Suppressor macrophage (primary cell): ENCODE measurements at places on chromosomes 2 and 18.

DNA sequence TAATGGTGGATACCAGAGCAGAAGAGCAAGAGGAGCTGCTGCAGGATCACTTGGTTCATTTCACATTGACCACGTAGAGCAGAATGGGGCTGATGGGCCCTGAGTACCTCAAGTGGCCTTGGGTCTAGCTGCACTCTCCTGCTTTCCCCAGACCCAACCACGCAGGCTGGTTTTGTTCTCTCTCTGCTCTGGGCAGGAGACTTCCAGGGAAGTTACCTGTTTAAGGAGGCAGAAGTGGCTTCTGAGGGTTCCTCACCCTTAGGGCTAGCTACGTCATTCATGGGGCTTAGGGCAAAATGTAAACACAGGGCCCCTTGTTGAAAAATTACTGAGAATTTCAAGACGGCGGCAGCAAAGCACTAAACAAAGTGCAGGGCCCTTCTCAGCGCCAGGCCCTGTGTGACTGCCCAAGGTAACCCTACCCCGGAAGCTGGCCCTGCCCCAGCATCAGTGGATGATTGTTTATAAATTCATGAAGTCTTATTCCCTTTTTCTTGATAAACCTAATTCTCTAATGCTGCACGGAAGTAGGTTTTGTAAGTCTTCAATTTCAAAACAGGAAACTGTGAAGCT lies 75.9 kb downstream of the TMEM182 start:
- peak; percentile 2 for DNase-seq

DNA sequence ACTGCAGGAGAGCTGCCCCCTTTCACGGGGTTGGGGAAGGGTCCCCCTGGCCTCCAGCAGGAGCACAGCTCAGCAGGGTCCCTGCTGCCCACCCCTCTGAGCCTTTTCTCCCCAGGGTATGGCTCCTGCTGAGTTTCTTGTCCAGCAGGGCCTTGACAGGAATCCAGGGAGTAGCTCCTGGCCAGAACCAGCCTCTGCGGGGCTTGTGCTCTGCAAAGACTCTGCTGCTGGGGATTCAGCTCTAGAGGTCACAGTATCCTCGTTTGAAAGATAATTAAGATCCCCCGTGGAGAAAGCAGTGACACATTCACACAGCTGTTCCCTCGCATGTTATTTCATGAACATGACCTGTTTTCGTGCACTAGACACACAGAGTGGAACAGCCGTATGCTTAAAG lies 21.2 kb downstream of the FOSL2 start:
- no peak for DNase-seq

GRCh38 chr18:52160636-52161035 lies 179.4 kb upstream of the DCC start:
- DNase-seq = no peak

GRCh38 chr2:65549257-65549627 lies 116.8 kb upstream of the SPRED2 start:
- no peak for DNase-seq

- DNase-seq = peak; percentile 96
Measured at GRCh38 chr2:203535078-203535783, at the start of gene RAPH1. Gene RAPH1, minus strand, starts transcription at chr2:203535301. Its CDS starts 39,948 bp downstream, at chr2:203495353.

DNA sequence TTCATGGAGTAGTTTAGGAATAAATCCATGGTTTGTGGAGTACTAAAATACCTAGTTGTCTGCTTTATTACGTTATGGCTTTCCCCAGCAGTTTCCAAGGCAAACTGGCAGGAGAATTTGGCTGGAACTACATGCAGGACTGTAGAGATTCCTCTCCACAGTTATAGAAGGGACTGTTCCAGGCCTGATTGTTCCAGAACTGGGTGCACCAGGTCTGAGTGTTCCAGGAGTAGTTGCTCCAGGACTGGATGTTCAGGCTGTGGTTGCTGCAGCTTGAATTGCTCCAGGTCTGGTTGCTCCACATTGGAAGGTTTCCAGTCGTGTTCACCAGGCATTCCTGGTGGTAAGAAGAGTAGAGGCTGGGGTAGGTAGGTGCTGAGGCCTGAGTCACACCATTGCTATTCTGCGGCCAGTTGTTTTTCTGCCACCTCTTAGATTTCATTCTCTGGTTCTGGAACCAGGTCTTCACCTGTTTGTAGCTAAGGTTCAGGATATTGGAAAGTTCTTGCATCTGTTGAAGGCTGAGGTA lies 28.1 kb downstream of the SGPP2 start:
- DNase-seq = no peak

- DNase-seq = no peak
Measured at GRCh38 chr18:36718705-36719328, 110.0 kb downstream of the TPGS2 start.

- no peak for DNase-seq
Measured at GRCh38 chr18:62033756-62034155, 140.9 kb upstream of the RNF152 start.

DNA sequence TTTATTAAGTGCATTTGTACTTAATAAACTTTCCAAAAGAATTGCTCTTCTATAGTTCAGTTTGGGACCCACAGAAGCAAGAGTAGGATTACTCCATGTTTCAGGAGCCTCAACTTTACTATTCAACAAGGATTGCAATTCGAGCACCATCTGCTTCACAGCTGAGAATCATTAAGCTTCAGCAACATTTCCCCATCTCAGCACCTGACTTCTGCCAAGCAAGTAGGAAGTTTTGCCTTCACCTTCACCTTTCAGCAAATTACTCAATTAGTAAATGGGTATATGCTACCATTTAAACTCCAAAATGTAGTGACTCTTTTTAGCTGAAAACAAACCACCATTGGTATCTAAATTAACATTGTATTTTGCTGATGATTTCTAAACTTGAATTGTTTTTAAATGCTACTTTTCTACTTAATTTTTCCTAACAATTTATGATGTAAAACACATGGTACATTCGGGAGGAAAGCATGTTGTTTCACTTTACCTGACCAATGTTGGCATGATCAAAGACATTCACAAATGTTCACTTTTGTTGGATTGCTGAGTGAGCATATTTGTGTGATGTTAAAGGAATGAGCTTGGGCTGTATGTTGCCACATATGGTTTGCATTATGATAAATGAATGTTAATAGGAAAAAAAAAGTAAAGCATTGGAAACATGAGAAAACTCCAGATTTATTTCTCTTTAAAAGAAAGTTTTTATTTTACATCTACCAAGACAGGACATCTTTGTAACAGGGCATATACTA lies 159.2 kb downstream of the GULP1 start:
- DNase-seq = no peak

GRCh38 chr2:46547223-46548102 lies 68.1 kb downstream of the TMEM247 start:
- peak; percentile 96 for DNase-seq

GRCh38 chr2:76953733-76954347 lies 568.3 kb downstream of the LRRTM4 start:
- DNase-seq = peak; percentile 33

DNA sequence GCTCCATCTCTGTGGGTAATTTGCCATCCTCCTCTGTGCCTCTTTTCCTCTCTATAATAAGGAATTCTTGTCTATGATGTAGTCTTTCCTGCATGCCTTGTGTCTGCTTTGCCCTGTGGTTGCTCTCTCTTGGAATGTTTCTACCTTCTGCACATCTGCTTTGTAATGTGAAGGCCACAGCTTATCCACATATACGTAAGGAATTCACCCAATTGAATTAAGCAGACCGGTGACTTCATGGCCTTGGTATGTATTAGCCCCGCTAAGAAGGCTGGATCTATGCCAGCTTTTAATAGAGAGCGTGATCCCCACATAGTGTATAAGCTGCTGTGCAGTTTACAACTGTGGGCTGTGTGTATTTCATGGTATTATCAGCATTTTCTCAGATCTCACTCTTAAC lies 274.7 kb downstream of the RNF144A start:
- DNase-seq = no peak

DNA sequence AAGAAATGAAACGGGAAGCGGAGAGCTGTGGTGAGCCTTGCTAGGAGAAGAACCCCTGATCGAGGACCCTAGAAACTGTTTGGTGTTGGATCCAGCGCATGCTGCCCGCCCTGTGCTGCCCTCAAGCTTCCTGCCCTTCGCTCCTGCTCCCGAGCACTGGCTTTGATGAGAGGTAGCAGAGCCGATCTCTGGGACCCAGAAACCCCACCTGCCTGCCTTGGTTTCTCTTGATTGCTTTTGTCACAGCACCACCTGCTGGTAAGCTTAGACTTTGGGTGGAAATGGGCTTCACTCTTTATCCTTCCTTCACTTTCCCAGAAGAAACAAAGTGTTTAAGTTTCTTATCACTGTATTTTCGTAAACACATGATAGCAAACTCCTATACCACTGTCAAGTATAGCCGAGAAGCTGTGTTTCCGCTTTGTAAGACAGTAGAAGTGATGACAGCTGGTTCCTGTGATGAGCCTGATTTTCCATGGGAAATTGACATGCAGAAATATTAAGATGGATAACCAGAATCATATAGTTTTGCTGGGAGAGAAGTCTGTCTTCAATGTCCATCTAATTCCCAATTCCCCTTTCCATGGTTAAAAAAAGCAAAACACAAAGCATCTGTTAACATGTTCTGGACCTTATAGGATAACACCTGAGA lies 267.4 kb downstream of the PHLPP1 start:
- DNase-seq = peak; percentile 68

DNA sequence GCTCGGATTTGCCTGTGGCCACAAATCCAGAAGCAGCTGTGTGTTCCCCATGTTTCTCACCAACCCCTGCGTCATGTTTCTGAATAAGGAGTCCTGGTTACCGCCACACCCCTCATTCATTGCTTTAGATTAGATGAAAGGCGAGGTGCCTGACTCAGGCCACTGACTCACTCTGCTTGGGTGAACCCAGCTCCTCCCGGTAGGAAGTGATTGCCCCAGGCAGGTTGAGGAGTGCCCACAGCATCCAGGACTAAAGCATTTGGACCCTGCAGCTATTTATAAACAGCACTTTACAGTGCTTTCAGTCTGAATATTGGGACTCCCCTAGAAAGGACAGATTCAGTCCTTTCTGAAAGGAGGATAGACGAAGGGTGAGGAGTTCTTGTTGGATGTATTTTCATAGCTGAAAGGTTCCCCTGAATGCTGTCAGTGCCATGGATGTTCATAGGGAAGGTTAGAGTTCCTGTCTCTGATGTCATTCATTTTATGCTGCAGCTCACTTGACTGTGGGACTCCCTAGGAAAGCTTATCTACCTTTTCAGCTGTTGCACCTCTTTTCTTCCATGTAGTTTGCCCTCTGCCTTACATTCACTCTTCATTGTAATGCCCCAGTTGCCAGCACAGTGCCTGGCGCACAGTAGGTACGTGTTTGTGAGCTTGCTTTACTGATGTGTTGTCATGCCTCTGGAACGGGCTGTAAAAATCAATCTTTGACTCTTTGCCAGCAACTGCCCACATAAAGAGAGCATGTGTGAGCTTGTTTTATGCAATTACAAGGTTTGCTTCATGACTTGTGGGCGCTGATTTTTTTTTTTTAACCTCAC lies 14.9 kb downstream of the ITGA6 start:
- DNase-seq = peak; percentile 58

- DNase-seq = no peak
Measured at GRCh38 chr2:138960191-138960590, 180.0 kb upstream of the NXPH2 start.

- no peak for DNase-seq
Measured at GRCh38 chr18:33871363-33872025, 293.5 kb downstream of the ASXL3 start.

DNA sequence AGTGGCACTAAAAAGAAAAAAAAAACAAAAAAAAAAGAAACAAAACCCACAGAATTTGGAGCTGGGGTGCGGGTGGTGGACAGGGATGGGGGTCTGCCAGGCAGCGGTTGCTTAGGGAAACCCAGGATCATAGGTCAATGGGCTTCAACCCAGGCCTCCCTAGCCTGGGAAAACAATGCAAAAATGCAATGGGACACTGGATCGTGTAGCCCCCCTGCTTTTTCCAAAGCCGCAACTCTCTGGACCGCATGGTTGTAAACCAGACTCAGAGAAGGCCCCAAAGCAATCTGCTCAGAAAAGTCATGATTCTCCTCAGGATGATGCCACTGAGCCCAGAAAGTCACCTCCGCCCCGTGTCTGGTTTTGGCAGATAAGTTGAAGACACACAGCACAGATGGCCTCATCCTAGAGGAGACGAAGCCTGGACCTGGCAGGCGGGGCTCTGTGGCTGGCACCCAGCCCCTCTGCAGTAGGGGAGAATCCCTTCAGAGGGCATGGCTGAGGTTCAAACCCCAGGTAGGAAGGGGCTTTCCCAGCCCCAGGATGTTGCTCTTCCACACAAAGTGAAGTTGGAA lies 5.1 kb downstream of the DLX2 start:
- no peak for DNase-seq

- DNase-seq = no peak
Measured at GRCh38 chr2:70983506-70984227, 5.2 kb downstream of the ANKRD53 start.

DNA sequence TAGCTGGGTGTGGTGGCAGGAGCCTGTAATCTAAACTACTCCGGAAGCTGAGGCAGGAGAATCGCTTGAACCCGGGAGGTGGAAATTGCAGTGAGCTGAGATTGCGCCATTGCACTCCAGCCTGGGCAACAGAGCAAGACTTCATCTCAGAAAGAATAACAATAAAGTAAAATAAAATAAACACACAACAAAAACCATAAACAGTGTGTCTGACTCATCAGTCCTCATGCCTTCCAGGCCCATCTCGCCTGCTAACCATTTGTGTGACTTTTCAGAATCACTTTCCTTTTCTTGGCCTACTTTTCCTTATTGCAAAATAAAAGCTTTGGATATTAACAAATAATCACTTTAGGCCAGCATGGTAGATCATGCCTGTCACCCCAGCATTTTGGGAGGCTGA lies 42.0 kb upstream of the ASXL2 start:
- DNase-seq = no peak

DNA sequence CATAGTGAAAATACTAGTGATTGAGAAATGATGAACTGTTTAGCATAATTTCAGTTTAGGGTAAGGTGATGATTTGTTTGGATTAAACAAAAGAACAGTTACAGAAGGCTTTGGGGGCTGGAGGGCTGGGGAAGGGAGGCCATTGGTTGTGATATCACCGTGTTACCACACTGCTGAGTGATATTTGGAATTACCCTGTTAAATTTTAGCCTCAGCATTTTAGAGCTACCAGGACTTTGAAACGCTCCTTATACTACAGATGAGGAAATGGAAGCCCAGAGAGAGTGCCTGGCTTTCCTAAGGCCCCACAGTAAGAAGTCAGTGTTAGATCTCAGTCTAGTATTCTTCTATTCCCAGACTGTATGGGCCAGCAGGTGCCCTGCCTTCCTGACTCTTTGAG lies 15.6 kb downstream of the ARHGEF33 start:
- no peak for DNase-seq
